ENCODE measurements at places on chromosomes 6 and 20.

GRCh38 chr6:37024656-37025337 is 19.3 kb downstream of the FGD2 start:
- peak; percentile 26 for DNase-seq

DNA sequence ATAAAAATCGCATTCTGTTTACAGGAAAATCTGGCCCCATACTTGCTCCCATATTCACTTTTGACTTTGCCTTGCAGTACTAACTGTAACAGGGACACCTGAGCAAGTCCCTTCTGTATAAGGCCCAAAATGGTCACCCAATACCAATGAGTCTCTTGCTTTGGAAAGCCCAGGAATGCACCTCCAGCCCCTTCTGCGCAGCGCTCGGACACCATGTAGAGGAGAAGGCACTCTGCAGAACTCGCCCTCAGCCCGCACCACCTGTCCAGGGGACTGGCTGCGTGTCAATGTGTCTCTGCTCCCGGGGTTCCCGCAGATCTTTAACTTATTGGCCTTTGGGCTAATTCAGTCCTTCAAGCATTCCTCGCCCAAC is 746 bp upstream of the PRND start:
- no peak for DNase-seq

DNA sequence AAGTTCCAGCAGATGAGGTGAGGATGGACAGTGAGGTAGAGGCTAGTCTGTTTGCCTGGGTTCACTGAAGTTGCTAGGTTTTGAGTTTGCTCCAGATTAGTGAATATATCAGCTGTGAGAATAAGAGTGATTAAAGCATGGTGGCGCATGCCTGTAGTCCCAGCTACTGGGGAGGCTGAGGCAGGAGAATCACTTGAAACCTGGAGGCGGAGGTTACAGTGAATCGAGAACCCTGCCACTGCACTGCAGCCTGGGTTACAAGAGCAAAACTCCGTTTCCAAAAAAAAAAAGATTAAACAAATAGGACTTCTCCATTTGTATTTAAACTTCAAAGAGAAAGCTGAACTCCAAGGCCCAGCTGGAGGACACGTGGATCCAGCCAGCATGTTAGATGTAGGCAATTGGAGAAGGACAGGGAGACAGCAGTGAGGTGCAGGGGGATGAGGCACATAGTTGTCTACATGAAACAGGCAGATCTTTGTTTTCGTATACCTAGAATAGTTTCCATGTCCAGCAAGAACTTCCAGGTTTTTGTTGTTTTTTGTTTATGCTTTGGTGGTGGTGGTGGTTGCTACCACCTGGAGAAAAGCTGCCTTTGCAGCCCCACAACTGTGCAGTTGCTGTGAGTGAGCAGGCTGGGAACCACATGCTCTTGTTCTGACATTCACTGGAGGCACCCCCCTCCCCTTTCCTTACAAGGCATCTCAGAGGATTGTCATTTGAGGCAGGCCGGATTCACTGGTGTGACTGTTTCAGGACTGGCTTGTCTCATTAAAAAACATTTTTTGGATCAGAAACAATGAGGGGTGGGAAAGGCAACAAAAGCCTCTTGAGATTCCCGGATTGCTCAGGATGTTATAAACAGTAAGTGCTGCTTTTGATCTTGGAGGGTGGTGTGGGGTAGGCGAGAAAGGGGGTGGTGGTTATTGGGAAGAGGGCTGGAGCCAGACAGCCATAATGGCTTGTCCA is 72.3 kb downstream of the JARID2 start:
- no peak for DNase-seq

- DNase-seq, result no peak
Observed at GRCh38 chr6:148768646-148769270, 21.9 kb downstream of the UST start.

GRCh38 chr20:53938739-53939138 is 131.7 kb downstream of the BCAS1 start:
- DNase-seq, result no peak

- DNase-seq, result no peak
Observed at GRCh38 chr6:99310553-99310952, 38.9 kb downstream of the FAXC start.

DNA sequence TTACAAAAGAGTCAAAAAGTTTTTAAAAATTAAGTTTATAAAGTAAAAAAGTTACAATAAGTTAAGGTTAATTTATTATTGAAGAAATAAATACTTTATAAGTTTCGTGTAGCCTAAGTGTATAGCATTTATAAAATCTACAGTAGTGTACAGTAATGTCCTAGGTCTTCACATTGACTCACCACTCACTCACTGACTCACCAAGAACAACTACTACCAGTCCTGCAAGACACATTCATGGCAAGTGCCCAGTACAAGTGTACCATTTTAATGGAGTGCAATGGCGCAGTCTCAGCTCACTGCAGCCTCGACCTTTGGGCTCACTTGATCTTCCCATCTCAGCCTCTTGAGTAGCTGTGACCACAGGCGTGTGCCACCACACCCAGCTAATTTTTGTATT is 128.2 kb downstream of the GPX5 start:
- no peak for DNase-seq

DNA sequence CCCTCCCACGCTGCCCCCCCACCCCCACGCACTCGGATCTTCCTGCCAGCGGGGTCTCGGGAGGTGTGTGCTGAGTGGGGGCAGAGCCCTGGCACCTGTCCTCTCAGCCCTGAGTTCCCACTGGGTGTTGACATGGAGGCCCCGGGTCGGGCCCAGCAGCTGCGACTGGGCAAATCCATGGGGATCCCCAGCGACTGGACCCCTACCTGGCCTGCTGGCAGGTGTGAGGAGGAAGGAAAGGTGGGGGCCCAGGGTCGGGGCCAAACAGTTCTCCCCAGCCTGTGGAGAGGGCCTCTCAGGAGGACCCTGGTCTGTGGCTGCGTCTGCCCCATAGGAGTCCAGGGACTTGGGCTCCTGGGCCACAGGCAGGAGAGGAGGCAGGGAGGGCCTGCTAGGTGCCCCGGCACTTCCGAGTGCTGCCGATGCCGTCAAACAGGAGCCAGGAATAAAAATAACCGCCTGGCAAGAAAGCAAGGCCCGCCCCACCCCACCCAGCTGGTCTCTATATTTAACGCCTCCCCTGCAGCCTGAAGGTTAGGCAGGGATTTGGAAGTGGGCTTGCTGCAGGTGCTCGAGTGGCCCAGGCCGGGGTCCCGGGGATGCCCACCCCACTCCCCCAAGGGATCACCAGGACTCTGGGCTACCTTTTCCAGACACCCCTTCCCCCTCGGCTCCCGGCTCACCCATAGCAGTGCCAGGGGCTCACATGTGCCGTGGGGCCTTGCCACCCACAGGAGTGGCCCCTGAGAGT is 1.4 kb upstream of the EEF1A2 start:
- DNase-seq, result no peak

DNA sequence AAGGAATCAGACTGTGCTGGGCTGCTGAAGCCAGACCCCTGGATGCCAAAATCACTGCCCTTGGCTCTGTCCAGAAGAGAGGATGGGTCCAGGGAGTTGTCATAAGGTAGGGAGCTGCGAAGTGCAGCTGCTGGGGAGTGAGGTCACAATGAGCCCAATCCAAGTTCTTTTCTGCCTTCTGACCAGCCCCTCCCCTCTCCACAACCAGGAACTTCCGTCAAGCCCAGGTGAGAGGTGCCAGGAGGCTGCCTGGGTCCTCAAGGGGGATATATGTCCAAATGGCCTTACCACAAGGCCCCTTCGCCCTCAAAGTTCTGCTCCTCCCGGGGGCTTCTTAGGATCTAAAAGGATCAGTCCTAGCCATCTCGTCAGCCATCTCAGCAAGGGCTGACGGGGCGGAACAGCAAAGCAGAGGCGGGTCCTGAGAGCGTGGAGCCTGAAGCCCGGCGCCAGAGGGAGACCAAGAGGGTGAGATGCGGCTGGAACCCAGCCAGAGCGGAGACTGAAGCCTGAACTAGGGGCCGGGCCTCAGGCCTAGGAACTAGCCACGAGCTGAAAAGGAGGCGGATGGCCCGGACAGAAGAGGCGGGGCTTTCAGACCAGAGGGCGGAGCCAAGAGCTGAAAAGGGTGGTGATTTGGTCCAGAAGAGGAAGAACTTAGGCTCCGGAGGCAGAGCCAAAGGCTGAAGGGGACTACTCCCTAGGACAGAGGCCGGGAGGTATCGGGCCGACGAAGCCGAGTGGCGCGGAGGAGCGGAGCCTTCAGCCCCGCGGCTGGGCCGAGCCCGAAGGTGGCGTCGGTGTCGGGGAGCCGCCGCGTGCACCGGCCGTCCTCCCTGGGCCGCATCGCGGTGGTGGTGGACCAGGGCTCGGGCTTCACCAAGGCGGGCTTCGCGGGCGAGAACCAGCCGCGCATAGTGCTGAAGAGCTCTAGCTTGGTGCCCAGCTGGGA is at the start of gene ACTL10:
TSS of gene ACTL10 (plus strand) at position 651 of the 952 bp plus-strand sequence. CDS start 555 bp downstream, outside the sequence.
- peak; percentile 90 for DNase-seq

- DNase-seq, result no peak
Observed at GRCh38 chr6:121816906-121817540, 381.6 kb downstream of the GJA1 start.

DNA sequence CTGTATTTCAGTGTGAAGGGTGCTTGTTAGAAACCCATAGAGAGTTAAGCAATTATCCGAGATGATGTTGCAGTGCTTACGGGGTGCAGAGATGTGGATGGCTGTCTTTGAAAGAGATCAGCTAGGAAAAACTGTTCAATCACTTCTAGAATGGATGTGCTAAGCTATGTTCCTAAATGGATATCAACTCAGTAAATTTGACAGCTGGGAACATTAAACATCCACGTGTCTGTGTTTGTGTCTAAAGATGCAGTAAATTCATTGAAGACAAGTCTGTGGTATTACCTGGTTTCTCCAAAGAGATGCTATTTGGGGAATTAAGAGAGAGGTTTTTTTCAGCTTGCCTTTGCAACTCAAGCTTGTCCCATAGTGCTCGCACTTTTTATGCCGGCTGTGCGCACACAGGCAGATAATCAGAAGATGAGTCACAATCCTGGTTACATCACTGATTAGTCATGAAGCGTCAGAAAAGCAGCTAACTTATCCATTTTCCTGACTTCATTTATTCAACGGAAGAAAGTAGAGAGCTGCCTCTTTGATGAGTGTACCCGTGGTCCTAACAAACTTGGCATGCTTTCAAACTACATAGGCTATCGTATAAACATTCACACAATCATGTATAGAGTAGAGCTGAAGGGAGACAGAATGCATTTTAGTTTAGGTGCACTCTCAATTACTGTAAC is 691.7 kb upstream of the SLC35B3 start:
- DNase-seq, result no peak

- no peak for DNase-seq
Observed at GRCh38 chr20:24273251-24273650, 196.2 kb upstream of the SYNDIG1 start.

DNA sequence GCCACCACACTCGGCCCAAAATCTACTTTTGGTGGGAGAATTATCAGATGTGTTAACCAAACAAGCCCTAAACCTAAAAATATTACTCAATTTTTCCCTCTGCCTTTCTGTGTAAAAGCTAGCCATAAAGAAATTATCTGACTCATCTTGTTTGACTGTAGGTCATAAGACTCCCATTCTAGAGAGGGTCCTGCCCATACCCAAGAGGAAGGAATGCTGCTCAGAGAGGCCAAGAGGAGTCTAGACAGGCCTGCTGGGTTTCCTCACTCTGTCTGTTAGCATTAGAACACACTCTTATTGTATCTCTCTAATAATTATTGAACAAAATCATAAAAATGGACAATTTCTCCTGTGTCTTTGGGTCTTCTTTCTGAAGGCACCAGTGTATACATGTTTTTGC is 26.1 kb downstream of the C6orf141 start:
- DNase-seq, result no peak

GRCh38 chr6:136511926-136512325 is 38.3 kb downstream of the MAP7 start:
- no peak for DNase-seq

DNA sequence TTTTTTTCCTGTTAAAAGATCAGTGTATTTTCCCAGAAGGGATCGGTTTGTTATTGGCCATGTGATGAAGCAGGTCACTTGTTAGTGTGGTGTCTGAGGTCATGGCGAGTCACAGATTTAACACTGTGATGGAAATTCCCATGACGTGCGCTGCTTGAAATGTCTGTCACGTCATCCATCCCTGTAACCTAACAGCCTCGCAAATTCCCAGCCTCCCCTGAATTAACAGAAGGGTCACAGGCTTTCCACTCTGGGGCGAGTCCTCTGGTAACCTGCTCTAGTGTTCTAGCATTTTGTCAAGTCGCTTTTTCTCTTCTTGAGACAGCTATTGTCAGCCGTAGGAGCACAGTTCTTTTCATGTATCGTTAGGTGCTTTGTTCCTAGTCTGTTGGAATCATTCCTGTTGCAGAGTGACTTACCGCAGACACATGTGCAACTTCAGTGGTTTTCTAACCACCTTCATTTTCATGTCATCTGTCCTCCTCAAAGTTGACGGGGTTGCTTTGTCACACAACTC is 137.2 kb downstream of the MAP3K4 start:
- DNase-seq, result peak; percentile 27

- DNase-seq, result no peak
Observed at GRCh38 chr6:138914701-138915100, 73.4 kb downstream of the REPS1 start.

DNA sequence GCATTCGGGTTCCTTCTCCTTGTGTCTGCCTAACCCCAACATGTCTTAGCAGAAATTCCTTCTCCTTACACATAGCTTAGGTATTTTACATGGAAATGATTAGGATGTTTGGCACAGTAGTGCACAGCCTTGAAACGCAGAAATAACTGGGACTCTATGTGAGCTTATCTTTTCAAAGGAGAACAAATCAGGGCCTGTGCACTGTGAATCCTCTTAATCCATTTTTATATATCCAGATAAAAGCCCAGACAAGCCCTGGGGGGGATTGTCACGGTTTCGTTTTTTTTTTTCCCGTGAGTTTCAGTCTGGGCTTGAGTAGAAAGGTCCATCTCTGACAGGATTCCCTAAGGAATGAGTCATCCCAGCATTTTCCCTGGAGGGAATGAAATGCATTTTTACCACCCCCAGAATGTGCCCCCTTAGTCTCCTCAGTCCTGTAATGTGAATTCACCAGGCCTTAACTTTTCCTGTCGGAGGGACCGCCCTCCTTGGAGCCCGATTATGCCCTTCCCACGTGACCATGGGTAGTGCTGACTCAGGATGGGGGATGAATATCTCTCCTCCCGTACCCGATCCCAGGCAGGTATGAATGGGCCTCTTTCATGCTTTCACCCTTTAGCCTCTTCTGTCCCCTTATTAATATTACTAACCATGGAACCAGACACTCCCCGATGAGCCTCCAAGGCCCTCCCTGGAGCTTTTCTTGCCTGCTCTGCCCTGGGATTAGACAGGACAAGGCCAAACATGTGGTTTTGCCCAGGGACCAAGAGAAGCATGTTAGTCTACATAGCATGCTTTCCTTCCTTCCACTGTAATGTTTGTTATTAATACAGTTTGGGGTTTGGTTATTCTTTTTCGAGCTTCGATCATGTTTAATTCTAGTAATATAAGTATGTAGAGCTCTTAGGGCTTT is 23.9 kb upstream of the NAA20 start:
- DNase-seq, result no peak
